ENCODE measurements at places on chromosomes 2 and 18. TPM values are rescaled to one million over a fixed set of nuclear protein-coding genes. Genes with fewer than 3 reads are reported as not detected.

DNA sequence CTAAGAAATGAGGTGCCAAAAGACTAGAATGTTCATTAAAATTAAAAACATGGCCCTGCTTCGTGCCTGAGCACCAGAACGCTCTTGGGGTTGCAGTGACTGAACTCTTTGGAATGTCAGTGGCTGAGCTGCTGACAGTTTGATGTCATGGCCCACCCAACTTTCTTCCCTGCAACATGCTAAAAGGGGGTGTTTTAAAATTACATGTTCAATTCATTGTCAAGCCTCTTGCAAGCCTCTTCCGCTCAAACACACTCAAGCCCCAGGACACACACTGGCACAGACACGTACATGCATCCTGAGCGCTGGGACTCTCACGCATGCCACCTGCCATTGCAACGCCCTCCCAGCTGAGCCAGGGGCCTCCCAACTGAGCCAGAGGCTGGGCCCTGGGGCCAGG is 12.6 kb downstream of the RUFY4 start:
- no peak for DNase-seq

GRCh38 chr2:105328281-105329196 is 996 bp downstream of the TGFBRAP1 start:
- no peak for DNase-seq

ZC3H6 gene
- total RNA-seq = 12.0 TPM

DNA sequence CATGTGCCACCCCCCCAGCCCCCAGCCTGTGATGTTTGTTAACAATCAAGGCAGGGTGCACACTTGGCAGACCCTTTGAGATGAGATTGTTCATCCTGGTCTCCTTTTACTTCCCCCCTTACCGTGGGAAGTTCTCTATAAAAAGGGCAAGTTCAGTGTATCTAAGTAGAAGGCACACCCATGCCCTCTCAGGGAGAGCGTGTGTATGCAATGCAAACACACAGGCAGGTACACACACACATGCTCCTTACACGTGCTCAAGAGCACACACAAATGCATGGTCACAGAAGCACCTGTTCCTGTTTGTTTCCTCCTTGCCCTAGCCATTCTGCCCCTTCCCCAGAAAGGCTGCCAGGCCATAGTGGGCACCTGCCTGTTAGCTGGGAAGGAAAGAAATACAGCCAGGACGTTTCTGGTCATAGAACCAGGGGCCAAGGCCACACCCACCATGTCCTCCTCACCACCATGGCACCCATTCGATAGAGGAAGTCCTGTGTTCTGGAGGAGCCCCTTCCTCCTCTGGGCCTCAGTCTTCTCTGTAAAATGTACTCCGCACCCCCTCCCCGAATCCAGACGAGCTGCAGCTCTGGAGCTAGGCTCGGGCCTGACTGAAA is 3.1 kb downstream of the ATOH8 start:
- no peak for DNase-seq

GRCh38 chr2:234792621-234793022 is 159.2 kb upstream of the SH3BP4 start:
- no peak for DNase-seq

- no peak for DNase-seq
Measured at GRCh38 chr2:150462770-150463169, 24.7 kb downstream of the RND3 start.

DNA sequence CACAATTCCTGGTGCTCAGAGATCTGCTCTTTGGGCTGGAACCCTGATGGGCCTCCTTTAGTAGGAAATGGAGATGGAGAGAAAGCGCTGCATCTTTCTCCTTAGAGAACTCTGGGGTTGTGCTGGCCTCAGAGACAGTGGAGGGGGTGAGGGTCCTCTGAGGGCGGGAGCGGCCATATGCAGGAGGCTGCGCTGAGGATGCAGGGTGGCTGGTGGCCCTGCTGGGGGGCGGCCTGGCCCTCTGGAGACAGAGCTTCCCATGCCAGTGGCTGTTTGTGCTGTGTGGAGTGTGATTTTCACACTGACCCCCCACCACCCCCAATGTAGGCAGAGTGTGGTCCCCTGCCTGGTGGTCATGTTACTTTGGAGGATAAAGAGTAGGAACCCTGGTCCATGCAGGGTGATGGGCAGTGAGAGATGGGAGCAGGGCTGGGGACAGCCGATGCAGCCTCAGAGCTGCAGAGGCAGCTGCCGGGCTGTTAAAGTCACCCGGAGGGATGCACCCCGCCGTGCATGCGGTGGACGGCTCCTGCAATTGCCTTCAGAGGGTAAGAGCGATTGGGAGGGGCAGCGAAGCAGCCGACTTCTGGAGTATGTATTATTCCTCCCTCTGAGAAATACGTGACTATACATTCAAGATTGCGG is 194.6 kb downstream of the FAM210A start:
- peak; percentile 55 for DNase-seq

MSTN gene
- total RNA-seq = 0.74 TPM

All from vagina (tissue), 2 donors.